Activated CD4-positive, alpha-beta T cell treated with anti-CD3 and anti-CD28 coated beads for 36 hours (primary cell): ENCODE measurements at places on chromosomes 16 and 17.

DNA sequence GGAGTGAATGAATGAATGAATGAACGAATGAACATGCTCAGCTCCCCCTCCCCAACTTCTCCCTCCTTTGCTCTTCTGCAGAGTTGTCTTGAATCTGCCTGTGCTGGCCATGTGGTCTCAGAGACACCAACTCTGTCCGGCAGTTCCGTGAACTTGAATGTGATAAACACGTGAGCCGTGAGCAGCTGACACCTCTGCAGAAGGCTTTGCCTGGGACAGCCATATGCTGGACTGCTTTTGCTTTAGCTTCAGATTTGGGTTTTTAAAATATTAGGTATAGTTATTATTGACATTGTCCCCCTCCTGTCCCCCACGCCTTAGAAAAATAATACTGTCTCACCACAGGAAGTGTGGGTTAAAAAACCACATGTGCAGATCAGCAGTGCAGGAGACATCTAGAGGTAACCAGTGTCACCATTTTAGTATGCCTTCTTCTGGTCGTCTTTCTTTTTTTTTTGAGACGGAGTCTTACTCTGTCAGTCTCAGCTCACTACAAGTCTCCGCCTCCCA, 83.8 kb downstream of the ABCC1 start:
- DNase-seq = peak; percentile 29

GRCh38 chr16:20851601-20852000, 45.3 kb downstream of the REXO5 start:
- DNase-seq = no peak

- DNase-seq = no peak
Observed at GRCh38 chr16:29770250-29770929, 7.7 kb upstream of the ZG16 start.

DNA sequence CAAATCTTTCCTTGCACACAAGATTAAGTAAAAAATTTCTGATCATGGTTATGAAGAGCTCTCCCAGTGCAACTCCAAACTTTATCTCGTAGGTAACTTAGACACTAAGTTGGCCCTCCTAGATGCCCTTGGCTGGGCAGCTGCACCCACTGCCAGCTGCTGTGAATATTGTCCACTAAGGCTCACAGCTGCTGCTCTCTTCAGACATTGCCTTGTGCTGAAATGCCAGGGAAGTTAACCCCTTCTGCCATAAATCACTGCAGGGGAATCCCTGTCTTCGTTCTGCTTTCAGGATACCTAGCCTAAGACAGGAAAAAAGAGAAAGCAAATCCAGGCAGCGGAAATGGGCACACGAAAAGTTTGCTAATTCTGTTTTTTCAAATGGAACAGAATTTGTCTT, 106.4 kb downstream of the IRX5 start:
- no peak for DNase-seq

GRCh38 chr17:14741491-14741890, 440.6 kb downstream of the HS3ST3B1 start:
- no peak for DNase-seq

GRCh38 chr16:73199214-73199613, 151.3 kb upstream of the ZFHX3 start:
- no peak for DNase-seq

DNA sequence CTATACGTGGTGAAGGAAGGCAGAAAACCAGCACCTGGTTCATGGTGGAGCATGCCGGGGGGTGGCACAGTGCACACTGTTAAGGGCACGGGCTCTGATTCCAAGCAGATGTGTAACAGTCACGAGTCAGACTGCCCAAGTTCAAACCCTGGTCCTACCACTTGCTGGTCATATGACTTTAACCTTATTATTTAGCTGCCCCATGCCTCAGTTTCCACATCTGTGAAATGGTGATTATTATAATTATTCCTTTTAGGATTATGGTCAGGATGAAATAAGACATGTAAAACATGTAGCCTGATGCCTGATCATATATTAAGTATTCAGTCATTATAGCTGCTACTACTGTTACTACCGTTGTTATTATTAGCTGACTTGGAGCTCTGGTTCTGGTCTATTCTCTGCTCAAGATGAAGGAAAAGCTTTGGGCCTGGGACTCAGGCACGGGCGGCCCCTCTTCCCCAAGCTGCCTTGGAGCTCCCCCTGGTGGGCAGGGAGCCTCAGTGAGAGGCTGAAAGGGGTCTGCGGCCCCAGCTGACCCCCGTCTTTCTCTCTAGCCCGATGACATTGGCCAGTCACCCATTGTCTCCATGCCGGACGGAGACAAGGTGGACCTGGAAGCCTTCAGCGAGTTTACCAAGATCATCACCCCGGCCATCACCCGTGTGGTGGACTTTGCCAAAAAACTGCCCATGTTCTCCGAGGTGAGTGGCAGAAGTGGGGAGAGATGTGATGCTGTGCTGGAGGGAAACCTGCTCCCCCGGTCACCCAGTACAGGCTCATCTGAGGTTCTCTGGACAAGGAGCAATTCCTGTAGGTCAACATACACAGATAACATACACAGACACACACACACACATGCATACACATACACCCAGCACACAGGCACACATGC, 14.0 kb downstream of the NR1D1 start:
- peak; percentile 81 for DNase-seq

DNA sequence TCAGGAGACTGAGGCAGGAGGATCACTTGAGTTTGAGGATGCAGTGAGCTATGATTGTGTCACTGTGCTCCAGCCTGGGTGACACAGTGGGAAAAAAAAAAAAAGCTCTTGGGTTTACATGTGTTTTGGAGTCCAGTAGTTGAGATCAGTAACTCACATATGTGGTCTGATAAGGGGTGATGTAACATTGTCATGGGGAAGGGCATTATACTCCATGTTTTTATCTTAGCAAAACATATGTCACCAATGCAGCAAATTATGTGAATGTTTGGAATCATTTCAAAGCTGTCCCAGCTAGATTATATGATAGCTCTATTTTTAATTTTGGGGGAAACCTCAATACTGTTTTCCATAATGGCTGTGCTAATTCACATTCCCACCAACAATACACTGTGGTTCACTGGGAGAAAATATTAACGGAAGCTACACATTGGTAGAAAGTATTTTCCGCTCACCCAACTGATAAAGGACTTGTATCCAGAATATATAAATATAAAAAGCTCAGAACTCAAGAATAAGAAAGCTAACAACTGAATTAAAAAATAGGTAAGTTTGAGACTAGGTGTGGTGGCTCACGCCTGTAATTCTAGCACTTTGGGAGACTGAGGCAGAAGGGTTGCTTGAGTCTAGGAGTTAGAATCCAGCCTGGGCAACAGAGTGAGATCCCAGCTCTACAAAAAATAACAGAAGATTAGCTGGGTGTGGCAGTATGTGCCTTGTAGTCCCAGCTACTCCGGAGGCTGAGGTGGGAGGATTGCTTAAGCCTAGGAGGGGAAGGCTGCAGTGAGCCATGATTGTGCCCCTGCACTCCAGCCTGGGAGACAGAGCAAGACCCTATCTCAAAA, 224.1 kb upstream of the TBX2 start:
- no peak for DNase-seq

DNA sequence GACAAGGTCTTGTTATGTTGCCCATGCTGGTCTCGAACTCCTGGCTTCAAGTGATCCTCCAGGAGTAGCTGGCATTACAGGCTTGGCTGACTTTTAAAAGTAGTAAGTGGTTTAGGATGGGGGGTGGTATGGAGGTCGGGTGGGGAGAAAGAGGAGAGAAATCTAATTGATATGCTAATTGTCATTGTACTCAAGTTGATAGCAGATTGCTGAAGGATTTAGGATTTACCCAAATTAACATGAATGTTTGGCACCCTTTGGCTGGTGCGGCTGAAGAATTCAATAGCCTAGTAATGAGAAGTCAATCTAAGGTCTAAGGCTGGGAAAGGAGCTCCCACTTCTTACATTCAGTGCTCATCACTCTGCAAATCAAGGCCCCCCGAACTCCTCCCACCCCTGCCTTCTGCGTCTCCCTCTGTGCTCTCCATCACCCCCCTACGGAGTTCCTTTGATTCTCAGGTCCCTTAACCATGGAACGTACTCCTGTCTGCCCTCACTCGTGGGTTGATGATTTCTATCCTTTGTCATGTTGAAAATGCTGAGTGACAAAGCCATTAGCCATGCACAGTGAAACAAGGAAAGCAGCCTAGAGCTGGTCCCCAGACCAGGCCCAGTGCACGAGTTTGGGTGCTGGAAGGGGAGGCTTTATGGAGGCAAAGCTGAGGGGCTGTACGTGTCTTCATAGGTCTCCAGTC, 17.3 kb downstream of the CDH13 start:
- no peak for DNase-seq

DNA sequence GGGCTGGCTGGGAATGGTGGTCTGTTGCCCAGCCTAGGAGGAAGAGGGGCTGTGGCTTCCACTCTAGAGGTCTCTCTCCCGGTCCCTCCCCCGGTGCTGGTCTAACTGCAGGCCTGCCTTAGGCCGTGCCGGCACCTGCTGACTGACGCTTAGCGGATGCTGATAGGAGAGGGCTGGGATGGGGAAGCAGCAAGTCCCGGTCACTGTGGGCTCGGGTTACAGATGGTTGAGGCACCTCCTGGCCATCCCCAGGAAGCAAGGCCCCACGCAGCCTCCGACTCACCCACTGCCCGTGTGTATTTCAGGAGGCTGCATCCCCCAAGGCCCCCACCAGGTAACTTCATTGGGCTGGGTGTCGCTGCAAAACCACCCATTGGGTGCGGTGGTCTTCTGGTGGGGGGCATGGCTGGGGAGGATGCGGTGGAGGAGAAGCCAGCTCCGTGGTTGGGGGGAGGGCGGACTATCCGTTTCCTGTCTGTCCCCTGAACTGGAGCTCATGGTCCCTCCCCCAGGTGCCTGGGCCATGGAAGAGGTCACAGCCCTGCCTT, 278.9 kb downstream of the SEC14L1 start:
- DNase-seq = no peak

- no peak for DNase-seq
Observed at GRCh38 chr17:56172517-56172982, 19.3 kb downstream of the ANKFN1 start.
